Stimulated activated CD8-positive, alpha-beta memory T cell treated with anti-CD3 and anti-CD28 coated beads, Interleukin-4, amount 100 ng/mL, for 1 hour (primary cell): ENCODE measurements at places on chromosomes 5 and 9.

- DNase-seq, result no peak
Observed at GRCh38 chr9:114303571-114303970, 19.3 kb upstream of the ORM1 start.

DNA sequence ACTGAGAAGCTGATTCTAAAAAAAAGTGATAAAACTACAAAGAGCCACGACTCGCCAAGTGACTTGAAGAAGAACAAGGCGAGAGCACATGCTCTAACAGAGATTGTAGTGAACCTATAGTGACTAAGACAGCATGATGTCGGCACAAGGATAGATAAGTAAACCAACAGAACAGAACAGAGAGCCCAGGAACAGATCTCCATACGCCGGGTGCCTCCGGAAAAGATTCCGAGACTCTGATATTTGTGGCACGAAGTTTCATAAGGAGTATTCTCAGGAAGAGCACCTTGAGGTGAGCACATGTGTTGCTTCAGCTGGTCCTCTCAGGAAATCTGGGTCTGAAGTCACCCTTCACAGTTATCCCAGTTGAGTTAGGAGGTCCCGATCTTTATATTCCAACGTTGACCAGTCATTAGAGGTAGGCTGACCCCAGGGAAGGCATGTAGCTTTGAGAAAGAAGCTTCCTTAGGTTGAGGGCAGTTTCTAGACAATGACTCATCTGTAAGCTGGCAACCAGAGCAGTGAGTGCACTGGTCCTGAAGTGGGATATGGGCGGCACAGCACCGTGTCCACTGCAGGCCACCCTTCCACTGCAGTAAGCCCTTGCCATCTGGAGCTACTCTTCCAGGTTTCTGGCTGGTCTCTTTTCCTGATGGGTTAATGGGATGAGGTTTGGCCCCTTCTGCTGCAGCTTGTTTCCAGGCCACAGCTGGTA is 13.6 kb upstream of the CLK4 start:
- DNase-seq, result no peak

- DNase-seq, result no peak
Observed at GRCh38 chr5:143206196-143207053, 197.1 kb downstream of the NR3C1 start.

DNA sequence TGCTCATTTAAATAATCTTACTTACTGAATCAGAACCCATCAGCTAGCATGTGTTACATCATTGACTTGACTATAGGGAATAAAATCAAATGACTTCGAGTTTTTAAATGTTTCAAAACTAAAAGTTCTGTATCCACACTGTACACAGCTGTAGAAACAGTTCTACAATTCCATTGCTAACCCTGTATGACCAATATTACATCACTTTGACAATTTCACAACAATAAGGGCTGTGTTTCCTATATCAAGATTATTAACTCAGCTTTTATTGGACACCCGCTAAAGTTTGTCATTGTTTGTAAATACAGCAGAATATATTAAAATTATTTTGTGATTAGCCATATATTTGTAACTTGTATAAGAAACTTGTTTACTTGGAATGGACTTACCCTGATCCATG is 540.8 kb downstream of the PRELID2 start:
- no peak for DNase-seq

DNA sequence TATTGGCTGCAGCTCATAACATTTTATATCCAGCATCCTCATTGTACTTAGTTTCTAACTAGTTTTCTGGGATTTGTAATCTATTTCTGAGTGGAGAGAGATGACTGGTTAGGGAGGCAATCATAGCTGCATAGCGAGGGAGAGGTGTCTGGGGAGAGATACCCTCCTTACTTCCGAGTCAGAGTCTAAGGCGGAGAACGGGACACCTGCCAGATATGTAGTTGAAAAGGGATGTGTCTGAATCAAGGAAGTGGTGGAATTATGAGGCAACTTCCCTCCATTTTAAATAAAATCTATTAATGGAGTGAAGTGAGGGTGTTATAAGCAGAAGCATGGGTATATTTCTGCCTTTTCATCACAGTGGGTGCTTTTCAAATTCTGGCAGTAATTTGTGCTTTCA is 126.5 kb downstream of the MAST4 start:
- no peak for DNase-seq

- DNase-seq, result no peak
Observed at GRCh38 chr9:129469988-129470316, 150.9 kb downstream of the C9orf50 start.

DNA sequence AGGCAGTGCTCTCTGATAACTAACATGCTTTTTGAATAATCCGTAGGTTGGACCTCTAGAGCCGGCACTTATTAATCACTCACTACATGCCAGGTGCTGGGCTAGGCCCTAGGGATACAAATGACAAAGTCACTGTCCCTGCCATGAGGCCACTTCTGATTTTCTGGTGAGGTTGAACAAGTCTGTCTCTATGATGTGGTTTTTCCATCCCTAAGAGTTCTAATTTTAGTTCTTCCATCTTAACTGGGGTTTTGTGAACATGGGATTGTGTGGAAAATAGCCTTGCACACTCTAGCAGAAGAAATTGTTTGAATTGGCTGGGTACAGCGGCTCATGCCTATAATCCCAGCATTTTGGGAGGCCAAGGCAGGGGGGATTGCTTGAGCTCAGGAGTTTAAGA is 64.6 kb downstream of the IL31RA start:
- DNase-seq, result no peak

GRCh38 chr5:85288914-85289313 is 904.2 kb upstream of the EDIL3 start:
- DNase-seq, result no peak

- DNase-seq, result no peak
Observed at GRCh38 chr9:113349445-113350094, at the start of gene BSPRY. Gene BSPRY, plus strand, starts transcription at chr9:113349541. Its CDS starts 39 bp downstream, at chr9:113349580.

DNA sequence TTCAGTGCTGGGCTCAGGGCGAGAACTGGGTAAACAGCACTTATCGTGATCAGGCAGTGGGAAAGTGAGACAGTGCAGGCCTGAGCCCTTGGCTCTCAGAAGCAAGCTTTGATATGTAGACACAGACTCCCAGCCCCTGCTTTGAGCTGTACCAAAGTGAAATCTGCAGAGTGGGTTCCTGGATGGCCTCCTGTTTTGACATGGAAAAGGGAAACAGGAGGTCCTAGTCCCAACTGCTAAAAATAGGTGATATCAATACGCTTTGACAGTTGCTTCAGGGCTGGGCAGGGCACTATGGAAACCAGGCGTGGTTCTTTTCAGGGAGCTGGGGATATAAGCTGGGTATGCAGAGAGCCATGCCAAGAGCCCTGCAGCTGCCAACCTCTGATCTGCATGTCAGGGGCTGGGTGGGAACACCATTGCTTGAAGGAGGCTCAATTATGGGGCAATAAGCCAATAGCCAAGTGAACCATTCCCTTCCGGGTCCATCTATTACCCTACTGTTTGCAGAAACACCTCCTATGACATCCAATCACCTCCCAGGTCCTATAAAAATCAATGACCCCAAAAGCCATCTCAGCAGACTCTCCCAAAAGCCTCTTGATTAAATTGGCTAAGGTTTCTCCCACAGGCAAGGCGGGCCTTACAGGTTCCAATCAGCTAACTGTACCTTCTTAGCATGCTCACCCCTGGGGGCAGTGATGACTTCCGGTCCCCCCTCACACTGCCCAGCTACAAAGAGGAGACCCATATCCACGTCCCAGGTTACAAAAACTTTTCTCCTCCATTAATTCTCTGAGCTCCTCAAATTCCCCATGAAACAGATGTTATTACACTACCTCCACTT is 45.8 kb downstream of the EPB41L4B start:
- no peak for DNase-seq

- peak; percentile 14 for DNase-seq
Observed at GRCh38 chr9:95127249-95128176, 190.0 kb downstream of the FANCC start.

- DNase-seq, result no peak
Observed at GRCh38 chr9:114798780-114799427, 6.9 kb downstream of the TNFSF15 start.

DNA sequence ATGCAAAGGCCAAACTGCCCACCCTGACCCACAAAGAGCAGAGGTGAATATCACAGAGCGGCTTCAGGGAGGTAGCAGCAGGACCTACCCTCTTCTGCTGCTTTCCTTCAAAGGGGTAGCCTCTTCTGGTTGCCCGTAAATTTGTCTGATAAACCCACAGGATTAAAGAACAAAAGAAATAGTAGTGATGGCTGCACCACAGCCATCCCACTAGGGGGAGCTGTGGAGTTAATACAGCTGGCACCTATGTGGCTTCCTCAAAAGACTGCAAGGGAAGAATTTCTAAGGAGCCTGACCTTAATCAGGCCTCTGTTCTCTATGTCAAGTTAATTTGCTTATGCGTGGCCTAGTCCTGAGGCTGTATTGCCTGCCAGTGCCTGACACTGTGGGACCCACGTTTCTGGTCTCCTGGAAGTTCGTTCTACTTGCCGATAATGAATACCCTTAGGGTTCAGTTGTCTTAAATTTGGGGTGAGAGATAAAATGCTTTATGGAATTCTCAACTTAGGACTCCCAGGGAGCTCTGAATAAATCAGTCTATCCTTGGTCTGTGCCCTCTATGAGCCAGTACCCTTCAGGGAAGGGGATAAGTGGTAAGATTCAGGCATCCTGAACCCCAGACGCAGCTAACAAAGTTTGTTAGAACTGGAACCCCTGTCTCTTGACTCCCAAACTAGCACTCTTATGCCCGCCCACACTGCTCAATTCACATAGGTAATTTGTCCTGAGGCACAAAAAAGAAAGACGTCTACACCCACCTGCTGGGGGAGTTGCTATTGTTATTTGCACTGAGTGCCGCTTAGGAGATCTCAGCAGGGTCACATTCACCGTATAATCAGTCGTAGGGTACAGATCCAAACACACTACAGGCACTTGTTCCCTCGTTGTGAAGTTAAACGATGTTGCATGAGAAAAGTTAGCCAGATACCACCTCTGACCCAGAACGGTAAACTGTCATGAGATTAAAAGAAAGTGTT is 77.1 kb downstream of the SUSD1 start:
- peak; percentile 23 for DNase-seq

GRCh38 chr5:181133610-181134231 is 2.8 kb upstream of the OR2V1 start:
- DNase-seq, result no peak

GRCh38 chr9:107337676-107338590 is 54.9 kb downstream of the RAD23B start:
- DNase-seq, result no peak

DNA sequence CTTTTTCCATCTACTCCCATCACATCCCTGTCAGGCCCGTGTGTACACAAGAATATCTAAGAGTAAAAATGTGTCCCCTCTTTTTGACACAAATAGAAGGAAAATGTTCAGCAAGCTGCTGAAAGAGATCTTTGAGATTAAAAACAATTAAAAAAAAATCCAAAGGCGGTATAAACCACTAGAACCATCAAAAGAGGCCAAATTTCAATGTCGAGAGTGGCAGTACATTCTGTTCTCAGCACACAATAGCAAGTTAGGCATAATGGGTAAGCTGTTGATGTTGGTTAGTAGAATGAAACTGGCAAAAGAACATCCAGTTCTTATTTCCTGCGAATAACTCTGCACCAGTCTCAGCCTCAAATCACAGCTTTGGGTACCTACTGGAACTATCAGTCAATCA is 95.2 kb upstream of the IL7R start:
- DNase-seq, result no peak

- no peak for DNase-seq
Observed at GRCh38 chr9:116943970-116944369, 256.9 kb downstream of the TRIM32 start.

- DNase-seq, result no peak
Observed at GRCh38 chr9:34830068-34830467, 120.1 kb upstream of the CCL21 start.

DNA sequence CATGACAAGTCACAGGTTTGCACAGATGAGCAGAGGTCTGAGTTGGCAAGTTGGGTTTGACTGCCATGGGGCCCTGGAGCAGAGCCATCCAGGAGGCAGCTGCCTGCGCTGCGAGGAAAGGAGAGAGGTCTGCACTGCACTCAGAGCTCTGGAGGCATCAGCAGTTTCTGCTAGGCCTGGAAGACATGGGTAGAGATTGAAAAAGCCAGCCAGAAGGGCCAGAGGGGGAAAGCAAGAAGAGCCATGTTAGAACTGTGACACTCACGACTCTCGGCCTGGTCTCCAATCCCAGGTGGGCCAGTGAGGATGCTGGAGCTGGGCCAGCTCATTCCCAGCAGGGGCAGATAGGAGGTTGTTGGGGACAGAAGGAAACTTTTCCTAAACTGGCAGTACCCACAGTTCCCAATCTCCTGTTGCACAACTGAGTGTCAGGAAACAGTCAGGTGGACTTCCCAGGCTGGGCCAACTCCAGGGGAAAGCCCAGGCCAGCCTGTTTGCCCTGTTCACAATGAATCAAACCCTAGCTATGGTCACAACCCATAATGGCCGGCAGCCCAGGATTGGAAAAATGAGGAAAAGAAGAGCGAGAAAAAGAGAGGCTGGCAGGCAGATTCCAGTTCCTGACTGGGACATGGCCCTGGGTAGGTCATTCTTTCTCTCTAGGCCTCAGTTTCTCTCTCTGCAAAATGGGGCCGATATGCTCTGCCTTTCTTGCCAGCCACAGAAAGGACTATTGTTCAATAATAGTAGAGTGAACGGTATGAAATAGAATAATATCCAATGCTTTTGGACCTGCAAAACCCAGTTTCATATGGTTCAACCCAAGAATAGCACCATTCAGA is 7.8 kb upstream of the ORM1 start:
- DNase-seq, result no peak

- DNase-seq, result no peak
Observed at GRCh38 chr5:158700231-158701006, 399.3 kb downstream of the EBF1 start.

DNA sequence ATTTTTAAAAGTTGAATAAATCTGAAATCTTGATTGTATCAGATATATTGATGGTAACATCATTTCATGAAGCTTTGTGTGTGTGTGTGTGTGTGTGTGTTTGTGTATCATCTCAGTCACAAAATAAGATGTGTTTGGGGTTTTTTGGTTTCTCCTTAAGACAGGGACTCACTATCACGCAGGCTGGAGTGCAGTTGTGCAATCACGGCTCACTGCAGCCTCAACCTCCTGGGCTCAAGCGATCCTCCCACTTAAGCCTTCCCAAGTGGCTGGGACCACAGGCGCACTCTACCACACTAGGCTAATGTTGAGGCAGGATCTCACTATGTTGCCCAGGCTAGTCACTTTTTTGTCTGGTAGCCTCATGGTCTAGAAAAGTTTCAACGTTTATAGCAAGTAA is 83.4 kb upstream of the DMRT1 start:
- no peak for DNase-seq

GRCh38 chr5:145978708-145979107 is 42.3 kb downstream of the SH3RF2 start:
- no peak for DNase-seq

DNA sequence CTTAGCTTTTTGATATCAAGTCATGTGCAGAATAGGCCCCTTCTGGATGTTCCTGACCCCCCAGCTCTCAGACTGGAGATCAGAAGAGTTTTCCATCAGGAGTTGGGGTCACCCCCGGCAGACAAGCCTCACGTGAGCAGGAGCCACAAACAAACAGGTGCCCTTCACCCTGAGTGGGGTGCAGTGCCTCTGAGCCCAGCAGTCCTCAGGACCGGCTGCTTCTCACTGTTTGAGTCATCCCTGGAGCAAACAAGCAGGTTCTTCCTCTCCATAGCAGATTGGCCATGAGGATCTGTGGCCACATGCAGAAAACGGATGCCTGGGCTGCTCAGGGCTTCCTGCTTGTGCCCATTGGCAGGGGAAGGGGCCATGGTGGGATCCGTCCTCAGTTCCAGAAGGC is 47.0 kb downstream of the LRSAM1 start:
- no peak for DNase-seq
